ENCODE measurements at places on chromosomes 7 and 10.

- DNase-seq = no peak
Observed at GRCh38 chr10:124630551-124630950, 113.6 kb downstream of the FAM53B start.

DNA sequence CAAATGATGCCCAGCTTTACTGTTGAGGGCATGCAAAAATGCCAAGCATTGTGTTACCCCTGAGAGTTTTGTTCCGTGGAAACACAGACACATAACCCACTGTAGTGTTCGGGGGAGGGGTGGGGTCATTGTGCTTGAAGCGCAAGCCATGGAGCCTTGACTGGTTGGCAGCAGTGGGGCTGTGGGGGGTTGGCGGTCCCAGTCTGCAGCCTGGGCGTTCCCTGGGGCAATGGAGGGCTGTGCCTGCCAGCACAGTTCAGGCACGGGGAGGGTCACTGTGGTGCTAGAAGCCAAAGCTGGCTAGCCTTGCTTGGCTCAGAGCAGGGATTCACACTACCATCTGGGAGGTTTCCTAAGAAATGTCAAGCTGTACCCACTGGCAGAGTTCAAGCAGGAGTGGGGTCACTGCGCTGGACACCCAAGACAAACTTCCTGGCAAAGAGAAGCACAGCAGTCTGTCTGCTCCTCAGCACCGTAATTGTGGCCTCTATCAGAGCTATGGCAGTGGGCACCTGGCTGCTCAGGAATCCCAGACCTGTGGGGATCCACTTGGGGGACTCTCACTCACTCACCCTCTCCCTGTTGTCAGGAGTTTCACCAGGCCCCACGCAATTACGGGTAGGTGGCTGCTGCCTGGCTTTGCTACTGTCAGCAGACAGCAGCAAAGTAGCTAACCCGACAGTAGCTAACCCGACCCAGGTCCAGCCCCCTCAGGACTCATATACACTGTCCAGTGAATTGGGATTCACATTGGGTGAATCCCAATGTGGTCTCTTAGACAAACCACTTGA lies 292.4 kb downstream of the ZWINT start:
- DNase-seq = no peak

GRCh38 chr10:49606981-49607535 lies 3.1 kb upstream of the SLC18A3 start:
- DNase-seq = peak; percentile 29

- no peak for DNase-seq
Observed at GRCh38 chr10:57468894-57469432, 798.7 kb downstream of the IPMK start.

DNA sequence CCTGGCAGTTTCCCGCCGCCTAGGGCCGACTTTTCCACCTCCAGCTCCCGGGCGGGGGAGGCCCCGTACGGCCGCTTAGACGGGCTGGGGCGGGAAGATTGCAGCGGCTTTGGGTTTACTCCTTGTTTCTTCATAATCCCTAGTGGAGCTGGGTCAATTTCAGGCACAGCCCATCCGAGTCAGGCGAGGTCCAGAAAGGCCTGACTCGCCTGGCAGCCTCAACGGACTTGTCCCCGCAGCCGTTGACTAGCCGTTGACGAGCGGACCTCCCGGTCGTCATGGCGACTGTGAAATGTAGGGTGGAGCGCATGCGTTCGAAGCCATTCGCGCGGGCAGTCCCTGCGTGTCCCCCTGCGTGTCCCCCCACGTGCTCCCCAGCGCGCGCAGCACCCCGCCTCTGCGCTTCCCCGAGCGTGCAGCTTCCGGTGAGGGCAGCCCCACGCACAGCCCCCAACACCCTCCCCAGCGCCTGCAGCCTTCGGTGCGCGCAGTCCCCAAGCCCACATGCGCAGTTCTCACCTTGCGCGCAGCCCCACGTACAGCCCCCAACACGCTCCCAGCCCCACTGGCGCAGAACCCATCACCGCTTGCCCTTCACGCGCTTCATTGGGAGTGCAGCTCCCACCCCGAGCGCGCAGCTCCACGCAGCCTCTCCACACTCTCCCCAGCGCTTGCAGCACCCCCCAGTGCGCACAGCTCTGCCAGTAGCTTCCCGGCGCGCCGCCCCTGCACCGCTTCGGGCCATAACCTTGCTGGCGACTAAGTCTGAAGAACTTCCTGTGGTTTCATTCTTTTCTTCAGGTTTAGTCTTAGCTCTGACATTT lies 67.8 kb downstream of the TBX20 start:
- DNase-seq = no peak

- DNase-seq = peak; percentile 17
Observed at GRCh38 chr10:74189999-74190421, 39.0 kb downstream of the ADK start.

DNA sequence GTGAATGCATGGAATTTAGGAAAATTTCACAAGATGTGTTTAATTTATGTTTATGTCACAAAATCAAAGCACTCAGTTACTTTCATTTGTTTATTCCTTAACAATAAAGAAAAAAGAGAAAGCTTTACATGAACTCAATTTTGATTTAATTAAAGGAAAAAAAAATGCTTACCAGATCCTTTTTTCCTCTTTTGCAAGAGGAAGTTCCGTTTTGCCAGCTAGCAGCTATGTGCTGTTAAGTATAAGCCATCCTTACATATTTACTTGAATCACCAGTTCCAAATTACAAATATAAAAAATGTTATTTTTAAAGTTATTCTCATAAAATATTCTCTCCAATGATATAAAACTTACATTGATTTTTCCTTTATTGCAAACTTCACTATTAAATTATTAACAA lies 12.7 kb downstream of the MRC1 start:
- DNase-seq = no peak

DNA sequence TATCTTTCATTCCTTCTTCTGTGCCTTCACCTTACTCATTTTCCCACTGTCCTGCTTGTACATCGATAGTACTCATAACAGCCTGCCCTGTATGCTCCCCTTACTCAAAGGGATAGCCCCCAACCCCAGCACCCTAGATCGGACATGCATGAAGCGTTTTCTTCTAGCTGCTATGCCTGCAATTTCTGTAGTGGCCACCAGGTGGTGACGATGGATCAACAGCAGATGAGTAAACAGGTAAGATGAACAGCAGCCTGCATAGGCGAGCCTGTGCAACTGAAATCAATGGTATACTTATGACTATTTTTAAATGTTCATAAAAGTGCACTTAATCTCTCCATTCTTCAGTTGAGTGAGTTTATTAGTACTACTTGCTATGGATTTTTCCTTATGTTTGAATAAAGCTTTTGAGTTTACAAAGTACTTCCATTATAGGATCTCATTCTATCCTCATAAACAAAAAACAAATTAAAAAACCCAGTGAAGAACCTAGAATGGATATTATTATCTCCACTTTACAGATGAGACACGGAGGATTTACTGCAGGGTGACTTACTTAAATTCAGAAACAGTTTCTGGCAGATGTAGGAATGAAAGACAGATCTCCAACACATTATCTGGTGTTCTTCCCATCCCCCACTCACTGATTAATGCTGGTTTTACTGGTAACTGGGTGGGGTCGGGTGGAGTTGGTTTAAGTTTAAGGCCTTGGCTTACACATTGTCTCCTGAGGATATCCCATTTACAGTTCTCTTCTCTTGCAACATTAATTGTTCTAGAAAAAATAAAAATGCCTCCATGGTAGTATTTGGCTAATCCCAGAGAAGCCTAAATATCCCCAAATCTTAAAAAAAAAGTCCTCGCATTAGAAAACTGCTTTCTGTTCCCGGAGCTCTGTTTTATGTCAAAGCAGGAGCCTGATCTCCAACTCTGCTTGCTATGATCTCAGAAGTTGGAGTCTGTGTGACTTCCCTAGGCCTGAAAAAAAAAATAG lies 222.1 kb downstream of the GLI3 start:
- DNase-seq = no peak

DNA sequence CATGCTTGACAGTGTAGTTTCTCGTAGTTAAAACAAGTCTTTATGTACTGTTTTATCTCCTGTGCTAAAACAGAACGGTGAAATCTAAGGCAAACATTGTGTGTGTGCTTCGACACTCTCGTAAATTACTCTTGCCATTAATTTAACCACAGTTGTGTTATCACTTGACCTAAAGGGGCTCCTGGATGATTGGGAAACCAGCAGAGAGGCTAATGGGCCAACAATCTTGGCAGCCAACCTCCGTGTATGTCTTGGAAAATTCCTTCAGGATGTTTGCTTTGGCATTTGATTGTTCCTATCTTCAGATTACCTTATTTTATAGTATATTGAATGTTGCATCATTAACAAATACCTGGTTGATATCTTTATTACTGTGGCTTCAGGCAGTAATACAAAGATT lies 409.5 kb downstream of the SDK1 start:
- DNase-seq = no peak

DNA sequence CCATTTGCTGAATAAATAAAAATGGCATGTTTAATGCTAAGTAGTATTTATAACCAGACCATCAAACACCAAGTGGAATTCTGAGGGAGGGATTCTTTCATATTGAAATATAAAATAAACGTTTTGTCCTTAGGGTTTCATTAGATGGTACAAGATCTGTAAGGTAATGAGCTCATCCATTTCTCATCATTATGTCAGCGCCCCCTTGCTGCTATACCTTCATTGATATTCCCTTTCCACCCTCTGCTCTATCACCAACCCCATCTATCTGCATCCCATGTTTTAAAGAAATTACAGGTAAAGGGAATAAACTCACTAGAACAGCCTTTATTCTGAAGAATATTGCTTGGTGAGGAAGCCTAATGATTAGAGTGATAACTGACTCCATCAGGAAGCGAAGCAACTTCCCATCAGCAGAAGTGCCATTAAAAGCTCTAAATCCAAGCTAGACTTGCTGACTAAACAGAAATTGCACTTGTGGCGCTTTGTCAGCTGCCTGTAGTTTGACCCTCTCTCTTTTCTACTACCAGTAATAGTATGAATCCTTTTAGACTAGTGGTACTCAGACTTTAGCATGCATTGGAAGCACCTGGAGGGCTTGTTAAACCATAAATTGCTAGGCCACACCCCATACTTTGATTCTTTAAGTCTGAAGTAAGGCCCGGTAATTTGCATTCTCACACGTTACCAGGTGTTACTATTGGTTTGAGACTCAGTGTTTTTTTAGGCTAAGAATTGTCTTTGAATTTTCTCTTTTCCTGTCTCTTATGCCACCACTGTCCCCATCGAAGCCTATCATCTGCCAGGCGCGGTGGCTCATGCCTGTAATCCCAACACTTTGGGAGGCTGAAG lies 27.5 kb downstream of the ADD3 start:
- no peak for DNase-seq

DNA sequence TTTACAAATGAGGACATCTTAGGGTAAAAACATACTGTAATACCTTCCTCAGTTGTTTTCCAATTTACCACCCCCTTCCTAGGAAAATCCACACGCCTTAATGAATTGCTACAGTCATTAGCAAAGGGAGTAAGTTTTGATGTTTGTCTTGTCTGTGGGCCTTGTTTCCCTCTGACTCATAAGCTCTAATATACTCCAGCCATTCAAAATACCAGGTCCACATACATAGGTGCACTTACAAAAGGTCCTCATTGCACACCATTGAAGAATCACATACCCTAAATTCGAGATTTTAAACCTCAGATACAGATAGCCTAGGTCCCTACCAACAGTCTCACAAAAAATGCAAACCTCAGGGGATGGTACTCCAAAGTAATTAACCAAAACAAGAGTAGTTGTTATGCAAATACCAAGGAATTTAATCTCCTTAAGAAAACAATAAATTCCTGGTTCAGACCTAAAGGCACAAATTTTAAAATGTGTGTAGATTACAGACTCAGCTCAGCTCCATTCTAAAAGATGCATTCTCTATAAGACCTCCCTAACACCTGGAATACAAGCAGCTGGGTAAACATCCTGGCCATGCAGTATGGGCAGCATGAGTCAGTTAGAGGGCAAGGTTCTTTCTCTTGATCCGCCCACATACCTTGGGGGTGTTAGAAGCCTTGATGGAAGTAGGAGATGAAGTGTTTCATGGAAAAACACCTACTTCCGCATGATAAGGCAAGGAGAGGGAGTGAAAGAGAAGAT lies 3.0 kb upstream of the LIPK start:
- no peak for DNase-seq

DNA sequence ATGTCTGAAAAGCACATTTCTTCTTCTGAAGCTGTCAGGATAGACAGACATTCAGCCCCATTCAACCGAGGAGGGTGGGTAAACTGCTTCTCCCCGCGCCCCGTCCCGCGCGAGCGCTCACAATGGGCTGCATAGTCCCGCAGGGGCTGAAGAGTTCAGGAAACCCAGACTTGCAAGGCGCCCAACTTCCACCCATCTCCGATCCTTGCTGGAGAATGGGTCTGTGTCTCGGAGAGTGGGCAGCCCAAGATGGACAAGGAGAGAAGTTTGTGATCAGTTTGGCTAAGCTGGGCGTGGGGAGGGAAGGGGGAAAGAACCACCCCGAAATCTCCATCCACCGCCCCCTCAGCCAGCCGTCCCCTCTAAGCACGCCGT lies 686 bp downstream of the AASS start:
- DNase-seq = peak; percentile 3

GRCh38 chr7:29840701-29841100 lies 34.4 kb downstream of the WIPF3 start:
- no peak for DNase-seq

DNA sequence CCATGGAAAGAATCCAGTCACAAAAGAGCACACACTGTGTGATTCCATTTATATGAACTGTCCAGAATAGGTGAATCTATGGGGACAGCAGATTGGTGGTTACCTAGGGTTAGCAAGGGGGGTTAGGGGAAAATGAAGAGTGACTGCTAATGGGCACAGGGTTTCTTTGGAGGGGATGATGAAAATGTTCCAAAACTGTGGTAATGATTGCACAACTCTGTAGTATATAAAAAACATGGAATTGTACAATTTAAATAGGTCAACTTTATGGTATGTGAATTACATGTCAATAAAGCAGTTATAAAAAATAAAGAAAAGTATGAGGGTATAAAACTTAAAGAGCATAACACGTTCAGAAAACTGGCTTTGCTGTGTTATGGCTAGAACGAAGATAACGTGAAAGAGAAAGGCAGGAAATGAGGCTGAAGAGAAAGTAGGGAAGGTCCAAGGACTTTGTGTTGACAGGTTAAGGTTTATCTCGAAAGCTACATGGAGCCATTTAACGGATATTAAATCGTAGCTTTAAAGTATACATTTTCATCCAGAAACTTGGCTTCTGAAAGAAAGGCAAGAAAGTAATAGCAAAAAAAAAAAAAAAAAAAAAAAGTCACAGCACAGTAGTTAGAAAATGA lies 26.4 kb upstream of the MSS51 start:
- no peak for DNase-seq

GRCh38 chr10:16439295-16439694 lies 2.5 kb downstream of the PTER start:
- no peak for DNase-seq

DNA sequence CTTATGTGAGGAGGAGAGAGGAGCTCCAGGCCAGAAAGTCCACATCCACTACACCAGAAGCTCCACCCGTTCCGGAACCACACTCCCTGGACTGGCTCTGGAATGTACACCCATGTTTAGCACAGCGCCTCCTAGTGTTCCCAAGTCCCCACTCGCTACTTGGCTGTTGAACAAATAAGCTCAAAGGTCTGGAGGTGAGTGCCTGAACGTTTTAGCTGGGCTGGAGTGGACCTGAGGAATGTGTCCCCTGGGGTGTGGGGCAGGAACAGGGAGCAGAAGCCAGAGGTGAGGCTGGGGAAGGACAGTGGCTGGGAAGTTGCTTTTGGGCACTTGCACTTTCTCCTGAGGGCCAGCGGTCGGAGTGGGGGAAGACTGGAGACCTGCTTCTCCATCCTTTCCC lies 164.1 kb upstream of the CDCA7L start:
- DNase-seq = no peak

Measured in central memory CD4-positive, alpha-beta T cell (primary cell).